Activated CD4-positive, CD25-positive, alpha-beta regulatory T cell treated with anti-CD3 and anti-CD28 coated beads, Interleukin-2, amount 50 U/mL, for 16 hours (primary cell): ENCODE measurements at places on chromosomes 1 and 21.

GRCh38 chr1:115790846-115791245, 22.3 kb upstream of the CASQ2 start:
- DNase-seq = no peak

GRCh38 chr1:54987919-54988705, 7.7 kb downstream of the TMEM61 start:
- no peak for DNase-seq

DNA sequence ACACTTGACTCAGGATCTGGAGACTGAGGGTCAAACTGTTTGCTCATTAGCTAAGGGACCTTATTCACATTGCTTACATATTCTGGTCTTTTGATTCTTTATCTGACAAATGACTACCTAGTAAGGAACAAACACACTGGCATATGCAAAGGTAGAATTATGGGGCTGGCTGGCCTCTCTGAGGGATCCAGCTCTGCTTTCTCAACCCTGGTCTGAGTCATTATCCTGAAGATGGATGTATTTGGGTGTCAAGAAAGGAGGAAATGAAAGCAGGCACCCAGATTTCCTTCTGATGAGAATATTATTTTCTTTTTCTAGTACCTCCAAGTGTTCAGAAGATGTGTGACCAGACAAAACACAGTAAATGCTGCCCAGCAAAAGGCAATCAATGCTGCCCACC, 6.0 kb downstream of the SMCP start:
- no peak for DNase-seq

GRCh38 chr1:104028416-104029035, 278.8 kb downstream of the AMY1C start:
- no peak for DNase-seq

DNA sequence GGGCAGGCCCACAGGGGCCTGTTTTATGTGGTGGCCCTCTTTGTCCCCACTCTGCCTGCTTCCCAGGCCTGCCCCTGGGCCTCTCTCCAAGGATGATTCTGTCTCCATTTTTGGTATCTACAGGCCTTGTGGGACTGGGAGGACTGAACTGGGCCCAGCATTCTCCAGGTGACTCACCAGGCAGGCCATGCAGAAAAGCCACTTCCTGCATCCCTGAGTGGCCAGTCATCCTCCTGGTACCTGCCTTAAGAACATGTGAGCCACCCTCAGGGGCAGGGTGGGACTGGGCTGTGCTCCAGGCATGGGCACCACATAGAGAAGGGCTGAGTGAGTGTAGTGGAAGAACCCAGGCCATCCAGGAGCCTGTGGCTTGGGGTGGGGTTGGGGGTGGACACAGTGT, 20.0 kb upstream of the BCAR3 start:
- no peak for DNase-seq

DNA sequence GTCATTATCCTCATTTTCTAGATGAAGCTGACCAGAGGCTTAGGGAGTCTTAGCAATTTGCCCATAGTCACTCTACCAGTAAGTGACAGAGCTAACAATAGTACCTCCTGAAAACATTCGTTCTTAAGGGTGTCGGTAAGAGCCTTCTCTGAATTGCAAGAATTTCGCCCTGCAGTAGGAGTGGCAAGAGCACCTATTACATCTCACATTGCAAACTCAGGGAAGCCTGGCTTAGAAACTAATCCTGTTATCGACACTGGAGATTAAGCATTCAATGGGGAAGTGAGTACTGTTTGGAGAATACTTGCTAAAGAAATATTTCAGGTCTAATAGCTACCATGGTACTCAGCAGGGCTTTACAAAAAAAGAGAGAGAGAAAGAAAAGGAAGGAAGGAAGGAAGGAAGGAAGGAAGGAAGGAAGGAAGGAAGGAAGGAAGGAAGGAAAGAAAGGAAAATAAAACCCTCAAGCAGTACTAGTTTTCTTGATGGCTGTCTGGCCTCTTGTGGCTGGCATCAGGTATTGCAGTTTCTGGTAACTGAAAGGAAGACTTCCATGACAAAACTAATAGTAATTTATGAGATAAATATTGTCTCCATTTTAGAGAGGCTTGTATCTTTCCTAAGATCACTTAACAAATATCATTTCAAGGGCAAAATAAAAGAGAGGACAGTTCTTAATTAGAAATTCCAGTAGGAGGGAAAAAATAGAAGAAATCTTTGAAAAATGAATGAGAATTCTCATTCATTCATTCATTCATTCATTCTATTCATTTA, 10.4 kb downstream of the C1orf226 start:
- DNase-seq = no peak

- DNase-seq = peak; percentile 17
Observed at GRCh38 chr21:34974162-34974981, 74.7 kb downstream of the RUNX1 start.

DNA sequence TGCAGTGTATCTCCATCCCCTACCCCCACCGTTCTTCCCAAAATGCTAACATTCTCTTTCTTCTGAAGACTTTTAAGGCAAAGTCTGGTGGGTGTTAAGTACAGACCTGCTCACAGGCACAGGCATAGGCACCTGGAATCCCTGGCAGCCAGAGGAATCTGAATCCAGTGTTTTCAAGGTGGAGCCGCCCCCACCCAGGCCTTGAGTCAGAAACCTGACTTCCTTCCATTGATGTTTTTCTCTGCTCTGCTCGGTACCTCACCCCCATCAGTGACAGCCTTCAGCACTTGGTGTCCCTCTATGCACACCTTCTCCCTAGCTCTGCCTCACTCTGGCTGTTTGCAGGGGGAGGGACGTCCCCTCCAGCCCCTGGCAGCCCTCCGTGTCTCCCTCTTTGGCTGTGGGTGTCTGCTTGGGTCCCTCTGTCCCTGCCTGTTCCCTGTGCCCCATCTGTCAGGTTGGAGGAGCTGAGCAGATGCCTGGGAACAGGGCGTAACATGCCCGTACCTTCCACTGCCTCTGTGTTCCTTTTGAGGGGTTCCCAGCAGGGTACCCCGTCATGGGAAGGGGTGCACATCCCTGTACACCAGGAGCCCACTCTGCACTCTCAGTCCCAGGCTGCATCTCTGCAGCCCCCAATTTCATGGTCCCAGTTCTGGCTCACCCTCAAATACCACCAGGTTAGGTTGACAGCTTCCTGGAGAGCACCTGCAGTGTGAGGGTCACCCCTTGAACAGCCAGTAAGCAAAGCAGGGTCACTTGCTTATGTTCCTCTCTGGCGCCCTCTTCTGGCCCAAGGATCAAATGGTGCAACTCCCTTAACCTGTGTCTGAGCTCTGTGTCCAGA, 6.7 kb downstream of the NCDN start:
- DNase-seq = peak; percentile 69
